ENCODE measurements at places on chromosomes 7 and 10.

GRCh38 chr7:121048195-121048594 lies 59.7 kb downstream of the CPED1 start:
- no peak for DNase-seq

DNA sequence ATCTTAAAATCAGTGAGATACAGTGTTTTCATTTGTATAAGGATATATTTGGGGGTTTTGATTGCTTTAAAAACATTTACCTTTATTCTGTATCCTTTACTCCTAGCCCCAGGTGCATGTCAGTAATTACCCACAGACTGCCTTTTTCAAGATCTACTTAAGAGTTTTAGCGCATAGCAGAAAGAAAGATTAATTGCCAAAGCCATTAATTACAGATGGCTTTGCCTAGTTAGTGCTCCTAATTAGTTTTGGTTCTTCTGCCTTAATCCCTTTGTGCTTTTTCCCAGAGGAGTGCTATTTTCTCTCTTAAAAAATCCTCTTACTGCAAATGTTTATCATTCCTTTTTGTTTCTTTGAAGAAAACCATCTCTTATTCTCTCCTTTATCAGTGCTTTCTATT lies 122.8 kb downstream of the MAPK8 start:
- DNase-seq = no peak

DNA sequence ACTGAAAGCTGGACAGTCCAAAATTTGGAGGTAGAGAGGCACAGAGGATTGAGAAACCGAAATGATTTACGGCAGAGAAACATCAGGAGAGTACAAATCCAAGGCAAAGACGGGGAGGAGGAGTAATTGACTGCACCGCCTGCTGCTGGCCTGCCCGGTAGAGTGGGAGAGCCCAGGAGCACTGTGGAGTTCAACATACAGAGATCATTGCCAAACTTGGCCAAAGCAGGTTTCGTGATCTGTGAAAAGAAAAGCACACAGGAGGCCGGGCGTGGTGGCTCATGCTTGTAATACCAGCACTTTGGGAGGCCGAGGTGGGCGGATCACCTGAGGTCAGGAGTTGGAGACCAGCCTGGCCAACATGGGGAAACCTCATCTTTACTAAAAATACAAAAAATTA lies 306.0 kb upstream of the PFKP start:
- no peak for DNase-seq

- DNase-seq = no peak
Measured at GRCh38 chr7:140982508-140982907, 32.2 kb downstream of the MRPS33 start.

DNA sequence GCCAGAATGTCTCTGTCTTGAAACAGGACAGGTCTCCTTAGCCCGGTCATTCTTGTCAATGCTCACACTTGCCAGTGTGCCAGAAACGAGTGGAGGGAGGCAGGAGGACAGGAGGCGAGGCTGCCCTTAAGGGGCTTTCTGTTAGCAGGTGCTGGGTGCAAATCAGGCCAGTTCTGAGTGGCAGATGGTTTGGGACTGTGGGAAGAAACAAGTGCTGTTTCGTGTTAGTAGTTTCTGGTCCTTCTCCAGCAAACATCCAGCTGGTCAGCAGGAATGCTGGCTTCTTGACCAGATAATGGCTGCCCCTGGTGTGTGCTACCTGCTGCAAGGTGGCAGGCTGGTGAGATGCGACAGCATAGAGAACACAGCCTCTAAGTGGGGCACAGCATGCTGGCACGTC lies 8.2 kb upstream of the NDUFB2 start:
- DNase-seq = no peak

GRCh38 chr10:61942604-61943461 lies 41.3 kb downstream of the ARID5B start:
- no peak for DNase-seq

DNA sequence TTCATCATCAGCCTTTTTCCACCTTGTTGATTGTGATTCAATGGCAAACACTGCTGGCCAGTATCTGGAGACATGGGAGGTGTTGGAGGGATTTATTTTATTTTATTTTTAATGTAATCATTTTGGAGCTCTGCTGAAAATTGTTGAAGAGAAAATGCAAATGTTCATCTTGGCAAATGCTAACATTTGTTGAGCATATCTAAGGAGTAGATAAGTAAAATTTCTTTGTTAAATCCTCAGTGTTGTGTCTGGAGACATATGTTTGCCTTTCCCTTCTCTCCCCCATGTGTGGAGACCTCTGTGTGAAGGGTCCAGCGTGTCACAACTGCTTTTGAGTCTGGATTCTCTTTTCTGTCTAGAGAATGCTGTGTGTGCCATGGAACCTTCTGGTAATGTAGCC lies 300.3 kb downstream of the FZD1 start:
- no peak for DNase-seq

DNA sequence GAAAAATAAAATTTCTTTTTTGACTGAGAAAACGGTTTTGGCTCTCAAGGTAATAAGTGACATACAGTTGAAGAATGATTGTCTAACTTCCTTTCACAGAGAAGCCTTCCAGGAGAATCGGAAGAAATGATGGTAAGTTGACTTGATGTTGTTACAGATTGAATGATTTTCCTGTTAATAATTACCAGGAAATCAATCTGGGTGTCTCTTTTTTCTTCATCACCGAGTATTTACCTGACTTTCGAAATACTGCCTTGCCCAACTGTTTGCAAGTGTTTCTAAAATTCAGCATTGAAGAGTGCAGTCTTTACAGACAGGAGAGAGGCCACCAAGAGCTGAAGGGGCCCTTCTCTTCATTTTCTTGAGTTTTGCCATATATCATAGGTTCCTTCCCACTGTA lies 4.0 kb downstream of the ITIH2 start:
- DNase-seq = no peak

DNA sequence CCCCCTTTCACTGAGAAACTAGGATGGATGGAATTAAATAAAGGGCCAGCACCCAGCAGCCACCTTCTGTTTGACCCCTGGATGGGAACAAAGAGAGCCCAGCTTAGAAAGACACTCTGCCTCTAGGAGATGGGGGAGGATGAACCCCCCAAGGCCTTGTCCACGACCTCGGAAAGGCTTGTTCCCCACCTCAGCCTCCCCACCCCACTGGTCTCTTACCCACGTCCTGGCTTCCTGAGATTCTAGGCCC lies 9.7 kb downstream of the ITPRIP start:
- DNase-seq = no peak

DNA sequence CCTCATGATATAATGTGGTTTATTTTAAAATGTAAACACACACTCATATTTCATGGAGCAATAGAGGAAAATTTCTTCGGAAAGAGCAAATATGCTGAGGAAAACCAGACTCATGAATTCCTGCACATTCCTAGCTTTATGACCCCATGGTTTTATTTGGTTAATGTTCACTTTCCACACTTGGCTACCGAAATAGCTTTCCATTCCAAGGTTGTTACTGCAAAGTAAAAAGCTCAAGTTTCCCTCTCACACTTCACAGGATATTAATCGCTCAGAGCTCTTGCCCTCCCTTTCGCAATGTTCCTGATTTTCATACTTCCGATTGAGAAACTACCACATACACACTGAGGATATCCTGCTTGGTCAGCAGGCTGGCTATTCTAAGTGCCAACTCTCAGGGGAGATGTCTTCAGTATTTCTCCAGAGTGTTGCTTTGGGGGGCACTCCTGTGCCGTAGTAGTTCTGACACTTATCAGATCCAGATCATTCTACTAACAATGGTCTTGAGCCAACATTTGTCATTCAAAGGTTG lies 77.5 kb upstream of the STEAP1B start:
- no peak for DNase-seq

GRCh38 chr7:2819954-2820397 lies 24.1 kb downstream of the GNA12 start:
- DNase-seq = no peak

- DNase-seq = no peak
Measured at GRCh38 chr10:79070606-79071395, 2.0 kb downstream of the ZMIZ1 start.
